ENCODE measurements at places on chromosomes 11 and 22.

- no peak for DNase-seq
Measured at GRCh38 chr22:39317775-39318506, 1.5 kb downstream of the RPL3 start.

DNA sequence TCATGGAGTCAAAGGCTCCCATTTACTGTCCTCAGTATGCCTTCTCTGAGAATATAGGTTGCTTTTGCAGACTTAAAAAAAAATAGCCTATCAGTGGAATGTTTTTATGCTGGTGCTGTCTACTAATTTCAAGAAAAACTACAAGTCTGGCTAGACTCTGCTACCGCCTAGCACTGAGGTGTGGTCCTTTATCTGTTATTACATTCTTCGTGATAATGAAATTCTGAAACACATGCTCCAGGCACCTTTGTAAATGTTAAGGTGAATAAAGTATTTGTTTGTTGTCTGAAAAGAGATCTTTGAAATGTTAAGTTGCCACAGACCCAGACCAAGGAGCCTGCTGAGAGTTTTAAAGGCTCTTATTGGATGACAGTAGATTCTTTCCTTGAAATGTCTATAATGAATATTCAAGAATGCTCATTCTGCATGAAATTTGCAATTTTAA lies 95.3 kb downstream of the DBX1 start:
- DNase-seq = no peak

DNA sequence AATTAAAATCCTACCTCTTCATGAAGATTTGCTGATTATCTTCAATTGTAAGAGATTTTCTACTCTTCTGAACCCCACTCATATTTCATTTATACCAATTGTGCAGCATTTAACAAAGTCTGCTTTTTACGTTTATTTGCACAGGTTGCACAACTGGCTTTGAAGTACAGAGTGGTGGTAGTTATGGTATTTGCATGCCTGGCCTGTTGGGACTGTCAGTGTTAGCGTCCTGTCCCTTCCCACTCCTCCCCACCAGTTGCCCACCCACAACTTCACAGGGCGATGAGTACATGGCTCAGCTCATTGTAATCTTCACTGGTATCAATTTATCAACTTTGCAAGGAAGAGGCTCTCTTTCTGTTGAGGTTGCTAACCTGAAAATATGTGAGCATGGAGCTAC lies 372.3 kb downstream of the AASDHPPT start:
- no peak for DNase-seq

DNA sequence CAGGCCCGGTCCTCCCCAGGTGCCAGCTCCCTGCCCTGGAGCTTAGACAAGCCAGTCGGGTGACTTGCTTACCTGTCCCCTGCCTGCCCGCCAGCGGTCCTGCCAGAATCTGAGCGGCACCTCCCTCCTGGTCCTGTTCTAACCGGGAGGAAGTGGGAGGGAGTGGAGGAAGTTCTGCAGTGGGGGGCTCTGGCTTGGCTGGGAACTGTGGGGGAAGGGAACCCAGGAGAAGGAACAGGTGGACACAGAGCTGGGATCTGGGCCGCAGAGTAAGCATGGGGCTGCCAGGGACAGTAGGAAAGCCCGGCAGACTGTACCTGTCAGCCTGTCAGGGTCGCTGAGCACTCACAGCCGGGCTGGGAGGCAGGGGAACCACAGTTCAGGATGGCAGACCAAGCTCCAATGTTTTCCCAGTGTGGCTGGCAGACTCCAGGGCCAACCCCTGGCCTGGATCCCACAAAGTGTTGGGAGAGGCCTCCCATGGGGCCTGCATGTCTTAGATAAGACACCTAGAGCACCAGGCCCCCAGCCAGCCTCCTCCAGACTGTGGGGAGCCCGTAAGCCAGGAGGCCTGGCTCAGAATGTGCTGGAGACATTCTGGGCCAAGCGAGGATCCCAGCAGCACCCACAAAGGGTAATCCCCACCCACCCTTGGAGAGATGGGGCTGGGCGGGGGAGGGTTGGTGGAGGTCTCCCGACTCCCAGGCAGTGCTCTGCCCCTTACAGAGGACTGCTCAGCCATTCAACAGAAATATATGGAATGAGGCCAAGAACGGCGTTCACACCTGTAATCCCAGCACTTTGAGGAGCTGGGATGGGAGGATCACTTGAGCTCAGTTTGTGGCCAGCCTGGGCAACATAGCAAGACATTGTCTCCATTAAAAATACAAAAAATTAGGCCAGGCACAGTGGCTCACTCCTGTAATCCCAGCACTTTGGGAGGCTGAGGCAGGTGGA lies 2.3 kb downstream of the CYB5R3 start:
- DNase-seq = no peak

- DNase-seq = no peak
Measured at GRCh38 chr11:66340596-66341501, 4.1 kb downstream of the BRMS1 start.

DNA sequence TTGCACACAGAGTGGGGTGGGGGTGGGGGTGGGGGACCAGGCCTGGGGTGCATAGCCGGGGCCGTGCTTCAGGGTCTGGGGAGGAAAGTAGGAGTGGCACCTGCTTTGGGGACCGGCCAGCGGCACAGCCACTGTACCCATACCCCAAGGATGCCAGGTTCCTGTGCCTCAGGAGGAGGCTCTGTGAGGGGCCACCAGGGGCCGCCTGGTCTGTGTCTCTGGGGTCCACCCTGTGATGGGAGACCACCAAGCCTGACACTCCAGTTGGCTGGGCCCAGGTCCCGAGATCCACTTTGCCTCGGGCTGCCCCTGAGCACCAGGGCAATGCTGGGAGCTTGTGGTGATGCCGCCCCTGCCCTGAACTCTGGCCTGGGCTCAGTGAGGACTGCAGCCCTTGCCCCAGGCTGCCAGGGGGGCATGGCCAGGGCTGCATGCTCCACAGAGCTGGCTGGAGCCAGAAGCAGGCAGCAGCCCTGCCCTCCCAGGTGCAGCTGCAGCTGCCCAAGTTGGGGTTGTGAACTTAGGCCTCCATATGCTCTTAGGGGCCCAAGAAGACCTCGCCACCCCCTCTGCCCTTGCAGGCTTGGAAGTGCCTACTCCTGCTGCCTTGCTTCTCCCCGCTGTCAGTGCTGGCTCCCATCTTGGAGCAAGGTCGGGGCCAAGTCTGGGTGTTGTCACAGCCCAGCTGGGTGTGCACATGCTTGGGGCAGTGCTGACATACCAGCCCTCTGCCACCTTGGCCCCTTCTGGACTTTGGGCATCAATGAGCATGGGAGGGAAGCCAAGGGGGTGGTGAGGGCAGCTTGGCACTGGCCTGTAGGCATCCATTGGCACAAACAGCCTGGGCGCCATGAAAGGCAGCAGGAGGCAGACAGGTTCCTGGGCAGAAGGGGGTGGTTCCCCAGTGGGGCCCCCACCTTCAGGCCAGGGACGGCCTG lies 123.3 kb upstream of the THY1 start:
- DNase-seq = no peak

- DNase-seq = peak; percentile 71
Measured at GRCh38 chr11:118956094-118956846, at the start of gene UPK2. UPK2 (plus strand) TSS chr11:118956298; CDS start chr11:118956351, 53 bp downstream.

DNA sequence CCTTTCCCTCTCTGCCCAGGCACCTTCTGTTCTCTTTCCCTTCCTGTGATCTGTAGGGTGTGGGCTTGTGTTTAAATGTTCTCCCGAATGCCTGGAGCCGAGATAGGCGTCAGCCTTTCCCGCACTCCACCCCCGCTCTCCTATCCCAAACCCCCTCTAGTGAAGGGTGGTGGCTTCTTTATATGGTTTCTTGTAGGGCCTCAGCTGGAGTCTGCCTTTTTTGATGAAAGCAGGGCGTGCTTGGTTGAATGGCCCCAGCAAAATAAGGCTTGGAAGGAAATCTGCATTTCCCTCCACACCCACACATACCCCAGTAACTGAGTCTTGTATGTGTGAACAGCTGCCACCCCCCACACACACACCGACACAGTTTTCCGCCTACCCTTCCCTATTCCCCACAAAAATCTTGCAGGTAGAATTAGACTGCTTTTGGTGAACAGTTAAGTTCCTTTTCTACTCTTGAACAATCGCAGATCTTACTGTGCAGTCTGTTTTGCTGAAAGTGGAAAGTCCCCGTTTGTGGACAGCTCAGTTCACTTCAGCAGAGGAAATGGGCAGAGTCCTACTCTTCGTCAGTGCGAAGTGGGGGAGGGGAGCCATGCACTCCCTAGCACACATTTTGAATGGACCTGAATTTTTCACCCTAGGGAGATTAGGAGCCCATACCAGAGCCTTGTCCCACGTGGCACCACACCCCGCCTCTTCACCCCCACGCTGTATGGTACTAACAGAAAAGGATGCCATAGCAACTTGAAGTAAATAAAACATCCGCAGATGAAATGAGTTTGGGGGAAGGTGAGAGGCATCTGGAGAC lies 25.5 kb upstream of the GRK2 start:
- no peak for DNase-seq

GRCh38 chr11:19164230-19164855 lies 37.4 kb downstream of the CSRP3 start:
- DNase-seq = peak; percentile 26

DNA sequence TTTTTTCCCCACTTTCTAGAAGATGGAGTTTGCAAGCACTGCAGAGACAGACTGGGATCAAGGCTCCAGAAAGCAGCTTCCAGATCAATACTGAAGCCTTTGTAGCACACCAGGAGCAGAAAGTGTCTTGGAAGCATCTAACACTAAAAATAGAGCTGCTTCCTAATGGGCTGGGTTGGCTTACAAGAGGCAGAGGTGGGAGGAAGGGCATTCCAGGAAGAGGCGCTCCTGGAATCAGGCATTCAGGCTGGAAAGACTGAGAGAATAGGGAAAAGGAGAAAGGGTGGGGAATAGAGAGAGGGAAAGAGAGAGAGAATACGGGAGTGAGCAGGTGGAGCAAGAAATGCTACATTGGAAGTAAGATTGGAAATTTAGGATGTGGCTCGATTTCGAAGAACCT lies 395.9 kb downstream of the OPCML start:
- no peak for DNase-seq

- no peak for DNase-seq
Measured at GRCh38 chr11:71482746-71483364, 29.9 kb downstream of the NADSYN1 start.

DNA sequence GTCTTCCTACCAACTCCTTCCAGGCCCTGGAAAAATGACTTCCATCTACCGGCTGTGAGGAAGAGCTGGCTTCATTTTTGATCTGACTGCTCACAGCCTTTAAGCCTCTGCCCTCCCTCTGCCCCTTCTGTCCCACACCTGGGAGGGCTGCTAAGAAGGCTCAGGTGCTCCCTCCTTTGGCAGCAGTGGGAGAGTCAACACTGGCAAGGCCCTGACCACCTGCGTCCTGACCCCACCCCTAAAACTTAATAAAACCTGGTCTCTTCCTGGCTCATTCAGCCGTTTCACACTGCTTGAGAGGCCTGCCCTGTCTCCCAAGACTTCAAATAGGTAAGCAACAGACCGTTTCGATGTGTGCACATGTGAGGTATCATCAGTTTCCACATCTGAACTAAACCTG lies 52.1 kb upstream of the NFRKB start:
- no peak for DNase-seq

DNA sequence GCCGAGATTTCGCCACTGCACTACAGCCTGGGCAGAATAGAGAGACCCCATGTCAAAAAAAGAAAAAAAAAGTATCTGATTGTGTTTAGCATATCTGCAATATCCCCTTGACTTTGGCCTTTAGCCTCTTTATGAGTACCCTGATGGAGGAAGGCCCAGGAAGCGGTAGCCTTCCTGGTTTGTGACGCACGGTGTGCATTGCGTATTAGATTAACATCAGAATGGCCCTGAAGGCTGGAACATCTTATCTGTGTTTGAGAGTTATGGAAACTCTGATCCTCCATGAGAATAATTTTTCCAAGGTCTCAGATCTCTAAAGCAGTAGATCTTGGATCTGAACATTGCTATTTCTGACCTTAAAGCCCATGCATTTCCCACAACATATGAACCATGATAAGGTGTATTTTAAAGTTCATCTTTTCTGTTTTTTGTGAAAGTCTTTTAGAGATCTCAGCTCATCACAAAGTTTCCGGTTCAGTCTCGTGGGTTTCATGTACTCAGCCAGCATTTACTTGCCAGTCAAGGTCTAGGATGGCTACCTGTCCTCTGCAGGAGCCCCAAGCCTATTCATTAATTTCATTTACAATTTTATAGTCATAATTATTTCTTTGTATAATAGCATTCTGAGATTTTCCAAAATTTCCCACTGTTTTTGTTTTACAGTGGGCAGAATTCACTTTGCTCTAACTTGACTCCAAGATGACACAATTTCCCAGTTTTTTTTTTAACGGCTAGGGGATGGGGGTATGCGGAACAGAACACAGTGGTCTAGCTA lies 605 bp upstream of the FDX1 start:
- no peak for DNase-seq
